Brain (organoid and tissue), 16 donors: ENCODE measurements at places on chromosomes 5 and 9.

- DNase-seq, result no peak
Observed at GRCh38 chr9:15100571-15100970, 190.3 kb upstream of the FREM1 start.

GRCh38 chr9:114250235-114250568, 72.7 kb upstream of the ORM1 start:
- DNase-seq, result peak; percentile 100

GRCh38 chr5:11322133-11322532, 561.1 kb upstream of the DAP start:
- DNase-seq, result no peak

- DNase-seq, result no peak
Observed at GRCh38 chr5:54616518-54617220, 99.1 kb downstream of the SNX18 start.
